Smooth muscle cell of the pulmonary artery (primary cell): ENCODE measurements at places on chromosomes 6 and 20. TPM values are rescaled to one million over a fixed set of nuclear protein-coding genes. Genes with fewer than 3 reads are reported as not detected.

The GSTA2 gene
- not detected in 2 replicates for total RNA-seq

The FAM162B gene
- total RNA-seq = 2.2 and 11.5 TPM in 2 replicates

The SPEF1 gene
- total RNA-seq = 0.13 and 0.20 TPM in 2 replicates

The KCNG1 gene
- total RNA-seq = 3.2 and 18.6 TPM in 2 replicates

The MAPK14 gene
- total RNA-seq = 50.0 and 62.4 TPM in 2 replicates

The JPH2 gene
- 2.2 and 5.6 TPM in 2 replicates for total RNA-seq

The FRK gene
- 1.6 and 2.8 TPM in 2 replicates for total RNA-seq

The HRH3 gene
- total RNA-seq = not detected in 2 replicates

The ANKEF1 gene
- total RNA-seq = 2.2 and 2.5 TPM in 2 replicates

The TAGAP gene
- not detected in 2 replicates for total RNA-seq

The TNNC2 gene
- 0.39 TPM in 1 of 2 replicates, not detected in the other for total RNA-seq

The CTAGE9 gene
- total RNA-seq = not detected in 2 replicates

The YWHAB gene
- total RNA-seq = 109 and 120 TPM in 2 replicates

The GPR31 gene
- not detected in 2 replicates for total RNA-seq

The GDAP1L1 gene
- total RNA-seq = not detected in 2 replicates

The GSTA3 gene
- not detected in 2 replicates for total RNA-seq

The MAP7 gene
- 0.76 and 1.3 TPM in 2 replicates for total RNA-seq

The CITED2 gene
- total RNA-seq = 76.7 and 143 TPM in 2 replicates

The CAPN11 gene
- not detected in 2 replicates for total RNA-seq

The TMEM244 gene
- total RNA-seq = not detected in 2 replicates

The PRL gene
- not detected in 2 replicates for total RNA-seq

The PTK7 gene
- 36.5 and 85.2 TPM in 2 replicates for total RNA-seq

The RAB44 gene
- 0.03 TPM in 1 of 2 replicates, not detected in the other for total RNA-seq

The PLCB1 gene
- total RNA-seq = 15.6 and 17.7 TPM in 2 replicates

The ABHD16B gene
- not detected in 2 replicates for total RNA-seq

The CCN5 gene
- total RNA-seq = 3.0 and 36.4 TPM in 2 replicates

The IMPG1 gene
- total RNA-seq = not detected in 2 replicates

The SMOC2 gene
- total RNA-seq = 0.13 TPM in 1 of 2 replicates, not detected in the other

The CALHM6 gene
- total RNA-seq = 1.5 and 1.9 TPM in 2 replicates

The LAMA4 gene
- total RNA-seq = 518 and 576 TPM in 2 replicates

The CASS4 gene
- total RNA-seq = 0.23 and 0.26 TPM in 2 replicates

The PHACTR1 gene
- 0.33 and 1.6 TPM in 2 replicates for total RNA-seq
